Osteocyte (in vitro differentiated cells): ENCODE measurements at places on chromosomes 1 and 21. TPM values are rescaled to one million over a fixed set of nuclear protein-coding genes. Genes with fewer than 3 reads are reported as not detected.

DNA sequence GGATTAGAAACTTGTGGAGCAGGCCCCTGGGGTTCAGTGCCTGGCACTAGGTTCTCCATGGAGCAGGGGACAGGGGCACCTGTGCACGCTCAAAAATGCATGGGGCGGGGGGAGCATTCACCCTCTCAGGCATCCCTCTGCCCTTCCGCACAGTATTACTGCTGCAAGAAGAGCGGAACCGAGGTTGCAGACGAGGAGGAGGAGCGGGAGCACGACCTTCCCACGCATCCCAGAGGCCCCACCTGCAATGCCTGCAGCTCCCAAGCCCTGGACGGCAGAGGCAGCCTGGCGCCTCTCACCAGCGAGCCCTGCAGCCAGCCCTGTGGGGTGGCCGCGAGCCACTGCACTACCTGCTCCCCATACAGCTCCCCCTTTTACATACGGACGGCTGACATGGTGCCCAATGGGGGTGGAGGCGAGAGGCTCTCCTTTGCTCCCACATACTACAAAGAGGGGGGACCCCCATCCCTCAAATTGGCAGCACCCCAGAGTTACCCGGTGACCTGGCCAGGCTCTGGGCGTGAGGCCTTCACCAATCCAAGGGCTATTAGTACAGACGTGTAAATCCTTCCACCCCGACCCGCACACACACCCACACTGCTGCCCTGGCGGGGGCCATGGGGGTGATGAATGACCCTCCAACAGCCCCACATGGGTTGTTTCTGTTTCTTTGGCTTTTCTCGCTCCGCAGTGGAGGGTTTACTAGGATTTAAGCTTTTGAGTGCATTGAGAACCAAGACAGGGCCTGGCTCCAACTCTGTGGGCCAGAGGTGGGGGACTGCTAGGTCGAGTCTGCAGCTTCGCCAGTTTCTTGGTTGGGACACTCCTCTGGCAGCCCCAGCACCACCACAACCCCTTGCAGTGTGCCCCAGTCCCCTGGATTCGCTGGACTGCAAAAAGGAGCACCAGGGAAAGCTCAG, 63.7 kb downstream of the TOR1AIP2 start:
- DNase-seq: no peak

- DNase-seq: no peak
These were observed 61.8 kb upstream of the LRRC8D start for GRCh38 chr1:89759036-89759435.

The PHLDA3 gene
- total RNA-seq: 50.6 and 55.5 TPM in 2 replicates

GRCh38 chr1:35866991-35867390, 16.0 kb upstream of the AGO1 start:
- DNase-seq: no peak

The FCAMR gene
- not detected in 2 replicates for total RNA-seq

DNA sequence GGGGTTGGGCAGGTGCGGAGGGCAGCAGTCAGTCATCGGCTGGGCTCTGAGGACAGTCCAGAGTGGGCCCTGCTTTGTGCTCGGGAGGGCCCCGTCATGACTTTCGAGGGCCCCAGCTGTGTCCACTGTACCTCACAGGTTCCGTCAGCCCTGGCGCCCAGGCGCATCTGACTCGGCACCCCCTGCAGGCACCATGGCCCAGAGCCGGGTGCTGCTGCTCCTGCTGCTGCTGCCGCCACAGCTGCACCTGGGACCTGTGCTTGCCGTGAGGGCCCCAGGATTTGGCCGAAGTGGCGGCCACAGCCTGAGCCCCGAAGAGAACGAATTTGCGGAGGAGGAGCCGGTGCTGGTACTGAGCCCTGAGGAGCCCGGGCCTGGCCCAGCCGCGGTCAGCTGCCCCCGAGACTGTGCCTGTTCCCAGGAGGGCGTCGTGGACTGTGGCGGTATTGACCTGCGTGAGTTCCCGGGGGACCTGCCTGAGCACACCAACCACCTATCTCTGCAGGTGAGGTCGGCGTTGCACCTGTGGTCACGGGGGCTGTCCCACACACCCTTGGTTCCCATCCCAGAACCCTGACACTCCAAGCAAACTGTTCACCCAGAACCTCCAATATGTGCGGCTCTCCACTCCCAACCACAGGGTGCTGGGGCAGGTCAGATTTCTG, 7.8 kb downstream of the PODN start:
- peak; percentile 83 for DNase-seq

DNA sequence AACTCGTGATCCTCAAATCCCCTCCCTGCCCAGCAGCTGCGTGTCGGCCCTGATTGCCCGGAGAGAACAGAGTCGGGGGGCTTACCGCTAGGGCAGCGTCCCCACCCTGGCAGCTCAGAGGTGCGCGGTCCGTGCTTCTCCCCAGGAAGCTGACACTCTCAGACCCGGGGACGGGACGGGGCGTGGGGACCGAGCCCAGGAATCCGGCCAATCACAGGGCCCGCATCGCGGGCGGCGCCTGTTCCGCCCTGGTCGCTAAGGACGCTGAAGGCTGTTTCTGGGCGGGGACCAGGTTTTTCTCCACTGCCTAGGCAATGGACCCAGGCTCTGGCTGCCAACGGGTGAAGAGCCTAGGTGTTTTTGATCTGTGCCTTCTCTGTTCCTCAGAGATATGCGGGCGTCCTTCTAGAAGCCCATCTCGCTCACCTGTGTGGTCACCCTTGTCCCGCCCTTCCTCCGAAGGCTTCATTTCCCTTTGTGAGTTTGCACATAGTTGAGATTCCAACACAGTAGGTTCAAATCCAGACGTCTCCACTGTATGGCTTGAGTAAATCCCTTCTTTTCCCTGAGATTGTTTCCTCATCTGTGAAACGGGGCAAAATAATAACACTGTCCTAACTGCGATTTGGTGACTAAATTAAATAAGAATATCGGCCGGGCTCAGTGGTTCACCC, at the start of gene C1orf87:
C1orf87 (minus strand) TSS at position 166 of the 674 bp plus-strand sequence. CDS start 1,127 bp downstream, outside the sequence.
- no peak for DNase-seq

GRCh38 chr1:156664767-156665411, 12.3 kb downstream of the NES start:
- no peak for DNase-seq

GRCh38 chr1:153546796-153547559, 1.4 kb upstream of the S100A4 start:
- DNase-seq: no peak
